ENCODE measurements at places on chromosomes 2 and 18.
A peak's percentile ranks its signal among the peaks of the same experiment; 100 is the strongest.

DNA sequence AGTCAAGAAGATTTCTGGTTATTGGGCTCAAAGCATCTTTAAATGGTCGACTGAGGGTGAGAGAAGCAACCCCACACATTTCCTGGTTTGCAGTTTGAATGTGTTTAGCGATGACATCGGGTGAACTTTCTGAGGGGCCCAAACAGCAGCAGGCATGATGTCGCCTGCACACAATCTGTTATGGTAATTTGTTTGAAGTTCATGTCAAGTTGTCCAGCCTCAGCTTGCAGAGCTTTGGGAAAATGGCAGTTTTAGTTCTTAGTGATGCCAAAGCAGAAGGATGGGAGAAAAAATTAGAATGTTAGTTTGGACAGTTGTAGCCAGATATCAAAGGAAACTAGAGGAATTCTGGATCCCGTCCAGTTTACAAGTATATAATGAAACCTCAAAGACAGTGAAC is 284.6 kb downstream of the MBD5 start:
- DNase-seq: no peak

GRCh38 chr2:45264227-45265225 is 255.3 kb upstream of the SIX2 start:
- no peak for DNase-seq

- DNase-seq: peak; percentile 62
Measured at GRCh38 chr2:135985826-135986393, 484 bp upstream of the DARS1 start.

GRCh38 chr2:150403457-150403856 is 84.0 kb downstream of the RND3 start:
- no peak for DNase-seq

GRCh38 chr2:28413152-28413898 is 20.7 kb downstream of the FOSL2 start:
- DNase-seq: no peak

DNA sequence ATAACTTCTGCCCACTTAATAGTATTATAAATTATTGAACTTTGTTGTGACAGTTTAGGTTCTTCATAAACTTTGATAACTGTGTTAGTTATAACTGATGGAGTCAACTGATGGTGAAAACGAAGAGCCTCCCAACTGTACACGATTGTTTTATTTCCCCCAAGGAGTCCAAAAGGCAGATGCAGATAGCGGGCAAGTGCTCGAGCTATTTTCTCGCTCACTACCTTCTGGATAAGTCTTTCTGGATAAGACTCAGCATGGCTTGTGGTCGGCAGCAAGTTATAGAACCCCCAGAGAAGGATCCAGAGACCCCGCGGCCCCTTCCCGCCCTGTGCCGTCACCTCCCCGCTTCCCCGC is 517 bp downstream of the GCFC2 start:
- no peak for DNase-seq

- DNase-seq: no peak
Measured at GRCh38 chr2:68469935-68470334, 2.5 kb downstream of the APLF start.

DNA sequence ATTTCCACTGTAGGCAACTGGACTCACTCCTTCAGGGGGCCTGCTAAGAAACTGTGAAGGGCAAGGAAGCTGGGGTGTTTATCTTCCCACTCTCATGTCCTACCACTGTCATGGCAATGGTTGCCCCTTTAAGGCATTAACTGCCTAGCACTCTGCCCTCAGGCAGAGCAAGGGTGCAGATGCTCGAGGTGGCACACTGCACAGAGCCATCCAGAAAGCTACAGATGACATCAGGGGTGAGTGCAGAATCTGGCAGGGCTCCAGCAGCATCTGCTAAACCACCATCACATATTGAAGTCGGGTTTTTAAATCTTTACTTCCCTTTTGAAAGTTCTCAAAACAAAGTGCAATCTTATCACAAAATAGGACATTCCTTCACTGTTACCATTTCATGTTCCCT is 75.4 kb downstream of the RAPGEF4 start:
- DNase-seq: no peak

- DNase-seq: no peak
Measured at GRCh38 chr2:16852651-16853050, 187.0 kb upstream of the CYRIA start.

All from activated T-helper 1 cell treated with anti-CD3 and anti-CD28 coated beads, Interleukin-2, amount 50 U/mL, for 16 hours (primary cell).